ENCODE measurements at places on chromosomes 7 and 10.

DNA sequence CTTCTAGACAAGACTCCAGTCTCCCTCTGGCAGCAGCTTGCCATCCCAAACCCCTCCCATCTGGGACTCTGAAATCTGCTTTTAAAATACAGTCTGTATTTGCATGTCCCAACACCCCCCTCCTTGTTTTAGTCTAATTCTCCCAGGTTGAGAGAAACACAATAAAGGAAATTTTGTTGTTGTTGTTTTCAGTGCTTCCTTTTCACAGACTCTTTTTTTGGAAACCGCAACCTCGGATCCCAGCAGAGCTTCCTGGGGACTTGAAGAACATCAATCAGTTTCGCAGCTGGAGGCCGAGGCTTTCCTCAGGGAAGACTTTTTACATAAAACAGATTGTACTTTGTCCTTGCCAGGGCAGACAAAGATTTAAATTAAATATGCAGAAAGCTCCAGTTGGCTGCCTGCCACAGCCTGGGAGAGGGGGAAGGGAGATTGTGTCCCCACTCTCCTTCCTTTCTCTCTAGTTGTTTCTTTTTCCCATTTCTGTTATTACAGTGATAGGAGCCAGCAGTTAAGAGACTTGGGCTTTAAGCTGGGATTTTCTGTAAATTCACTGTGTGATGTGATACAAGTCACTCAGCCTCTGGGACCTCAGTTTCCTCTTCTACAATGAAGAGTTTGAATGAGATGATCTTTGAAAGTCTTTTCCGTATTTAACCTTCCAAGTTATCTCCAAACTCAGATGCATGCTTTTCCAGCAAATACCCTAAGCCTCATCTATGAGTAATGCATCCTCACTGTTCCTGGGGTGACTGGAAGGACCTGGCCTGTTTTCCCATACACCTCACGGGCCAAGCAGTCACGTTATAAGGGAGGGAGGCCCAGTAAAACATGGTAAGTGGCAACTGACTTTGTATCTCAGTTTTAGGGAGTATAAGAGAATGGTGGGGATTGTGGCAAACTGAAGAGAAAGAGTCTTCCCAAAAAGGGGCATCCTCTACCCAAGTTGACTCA lies 192.3 kb downstream of the REEP3 start:
- no peak for DNase-seq

- no peak for DNase-seq
These were observed 24.4 kb downstream of the TACC2 start for GRCh38 chr10:122013311-122013780.

GRCh38 chr7:146661435-146661834 lies 544.8 kb downstream of the CNTNAP2 start:
- no peak for DNase-seq

GRCh38 chr10:84605802-84606201 lies 277.4 kb downstream of the CCSER2 start:
- no peak for DNase-seq

DNA sequence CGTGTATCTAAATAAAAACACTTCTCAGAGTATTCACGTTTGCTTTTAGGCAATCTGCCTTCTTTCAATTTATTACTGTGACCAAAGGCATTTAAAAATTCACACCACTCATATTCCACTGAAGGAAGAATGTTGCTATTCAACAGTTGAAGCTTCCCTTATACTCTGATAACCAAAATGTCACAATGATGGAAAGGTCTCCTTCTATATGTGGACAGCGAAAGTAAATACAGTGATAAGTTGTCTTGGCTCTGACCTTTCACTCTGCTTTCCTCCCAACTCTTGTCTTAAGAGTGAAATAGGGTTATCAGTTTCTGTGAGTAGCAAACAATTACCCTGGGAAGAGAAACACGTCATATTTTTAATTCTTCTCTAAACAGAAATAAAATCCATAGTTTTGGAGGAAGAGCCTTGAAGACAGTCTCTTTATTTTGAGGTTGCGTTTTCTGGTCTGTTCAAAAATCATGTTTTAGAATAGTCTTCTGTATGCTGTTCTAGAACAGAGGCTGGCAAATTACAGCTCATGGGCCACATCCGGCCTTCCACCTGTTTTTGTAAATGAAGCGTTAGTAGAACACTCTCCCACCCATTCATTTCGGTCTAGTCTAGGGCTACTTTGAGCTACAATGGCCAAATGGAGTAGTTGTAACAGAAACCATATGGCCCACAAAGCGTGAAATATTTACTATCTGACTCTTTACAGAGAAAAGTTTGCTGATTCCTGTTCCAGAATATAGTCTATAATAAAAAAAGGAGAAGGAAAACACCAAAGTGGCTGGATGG lies 41.3 kb downstream of the ETV1 start:
- no peak for DNase-seq

- DNase-seq = no peak
These were observed 991 bp upstream of the FAM204A start for GRCh38 chr10:118343115-118343514.

DNA sequence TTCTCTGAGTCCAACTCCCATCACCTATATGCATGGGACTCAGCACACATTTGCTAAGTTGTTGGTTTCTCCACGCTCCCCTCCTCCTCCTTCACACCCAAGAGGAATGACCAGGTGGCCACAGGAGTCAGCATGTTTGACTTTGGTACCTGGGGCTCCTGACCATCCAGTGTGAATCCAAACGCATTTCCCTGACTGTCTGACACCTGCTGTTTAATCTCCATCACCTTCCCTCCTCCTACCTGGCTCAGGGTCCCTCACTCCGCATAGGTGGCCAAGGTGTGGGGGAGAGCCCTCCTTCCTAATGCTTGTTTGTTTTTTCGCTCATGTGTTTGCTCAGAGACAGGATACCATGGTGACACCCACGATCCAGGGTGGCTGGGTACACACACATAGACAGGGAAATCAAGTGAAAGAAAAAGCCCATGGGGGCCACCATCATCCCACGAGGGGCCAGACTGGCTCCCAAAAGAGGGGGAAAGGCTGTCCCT lies 194.9 kb downstream of the KCNMA1 start:
- DNase-seq = no peak

- DNase-seq = no peak
These were observed 26.9 kb downstream of the SLC25A28 start for GRCh38 chr10:99593312-99593711.

GRCh38 chr10:50361946-50362345 lies 110.6 kb upstream of the ASAH2 start:
- no peak for DNase-seq

DNA sequence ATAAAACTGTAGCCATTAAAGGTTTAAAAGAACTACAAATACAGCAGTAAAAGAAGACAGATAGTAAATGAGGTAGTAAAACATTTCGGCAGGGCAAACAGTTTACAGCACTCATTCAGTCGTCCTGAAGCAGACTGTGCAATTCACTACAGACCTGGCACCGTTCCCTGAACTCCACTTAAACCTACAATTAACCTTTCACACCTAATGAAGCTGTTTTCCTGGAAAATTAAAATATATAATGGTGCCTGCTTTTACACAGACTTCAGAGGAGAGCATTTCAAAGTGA lies 335.3 kb downstream of the GFRA1 start:
- no peak for DNase-seq

DNA sequence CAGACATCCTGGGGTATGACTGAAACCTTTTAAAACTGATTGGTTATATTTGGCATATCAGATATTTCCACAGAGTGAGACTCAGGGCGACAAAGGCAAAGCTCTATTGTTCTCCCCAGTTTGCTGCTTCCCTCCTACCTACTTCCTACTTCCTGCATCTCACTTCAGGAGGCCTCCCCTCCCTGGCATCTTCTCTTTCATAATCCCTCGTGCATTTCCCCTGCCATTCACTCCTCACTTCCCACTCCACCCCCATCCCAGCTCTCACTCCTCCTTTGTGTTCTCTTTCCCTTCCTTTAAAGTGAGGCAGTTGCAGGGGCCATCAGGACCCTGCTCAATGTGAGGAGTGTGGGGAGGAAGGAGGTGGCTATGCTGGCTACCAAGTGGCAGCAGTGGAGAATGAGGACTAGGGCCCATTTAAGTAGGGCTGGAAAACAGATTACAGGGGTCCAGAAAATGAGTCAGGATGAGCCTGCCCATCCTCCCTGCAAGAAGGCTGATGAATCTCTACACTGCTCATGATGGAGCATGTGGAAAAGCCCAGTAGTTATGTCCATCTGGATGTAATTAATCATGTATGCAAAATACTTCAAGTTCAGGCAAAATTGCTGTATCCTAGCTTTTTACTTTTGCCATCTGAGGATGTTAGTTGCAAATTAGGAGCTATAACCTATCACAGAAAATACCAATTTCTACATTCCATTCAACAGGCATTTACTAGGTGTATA lies 311.8 kb upstream of the IMMP2L start:
- no peak for DNase-seq

DNA sequence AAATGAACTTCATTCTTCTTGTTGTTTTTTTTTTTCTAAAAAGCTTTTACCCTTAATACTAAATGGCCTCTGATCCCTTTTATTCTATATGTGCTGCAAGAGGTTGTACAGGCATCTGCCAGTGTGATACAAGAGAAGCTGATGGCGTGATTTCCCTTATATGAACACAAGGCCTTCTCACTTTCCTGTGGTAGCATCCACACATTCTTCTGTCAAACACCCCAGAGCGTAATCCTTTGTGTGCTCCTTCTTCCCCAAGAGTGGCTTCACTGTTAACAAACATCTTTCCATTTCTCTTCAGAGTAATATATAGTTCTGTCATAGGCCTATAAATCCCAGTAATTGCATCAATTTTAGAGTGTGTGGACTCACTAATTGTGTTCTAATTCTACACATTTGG lies 86.3 kb upstream of the CAPZA2 start:
- DNase-seq = no peak

- DNase-seq = no peak
These were observed 16.4 kb downstream of the OGDHL start for GRCh38 chr10:49745756-49746155.

DNA sequence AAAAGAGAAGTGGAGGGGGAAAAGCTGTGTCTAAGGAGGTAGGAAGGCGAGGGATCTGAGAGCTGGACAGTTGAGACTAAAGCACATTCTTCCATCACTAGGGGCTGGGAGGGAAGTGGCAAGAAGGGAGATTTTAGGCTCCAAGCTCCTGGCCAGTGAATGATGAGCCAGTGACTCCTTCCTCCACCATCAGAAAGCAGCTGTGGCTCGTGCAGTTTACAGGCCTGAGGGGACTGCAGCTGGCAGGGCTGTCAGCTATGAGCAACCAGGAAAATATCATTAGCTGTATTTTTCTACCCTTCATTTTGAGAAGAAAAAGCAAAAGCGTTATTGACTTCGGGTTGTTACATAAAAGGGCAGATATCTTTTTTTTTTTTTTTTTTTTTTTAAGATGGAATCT lies 60.7 kb downstream of the GPAM start:
- DNase-seq = no peak

DNA sequence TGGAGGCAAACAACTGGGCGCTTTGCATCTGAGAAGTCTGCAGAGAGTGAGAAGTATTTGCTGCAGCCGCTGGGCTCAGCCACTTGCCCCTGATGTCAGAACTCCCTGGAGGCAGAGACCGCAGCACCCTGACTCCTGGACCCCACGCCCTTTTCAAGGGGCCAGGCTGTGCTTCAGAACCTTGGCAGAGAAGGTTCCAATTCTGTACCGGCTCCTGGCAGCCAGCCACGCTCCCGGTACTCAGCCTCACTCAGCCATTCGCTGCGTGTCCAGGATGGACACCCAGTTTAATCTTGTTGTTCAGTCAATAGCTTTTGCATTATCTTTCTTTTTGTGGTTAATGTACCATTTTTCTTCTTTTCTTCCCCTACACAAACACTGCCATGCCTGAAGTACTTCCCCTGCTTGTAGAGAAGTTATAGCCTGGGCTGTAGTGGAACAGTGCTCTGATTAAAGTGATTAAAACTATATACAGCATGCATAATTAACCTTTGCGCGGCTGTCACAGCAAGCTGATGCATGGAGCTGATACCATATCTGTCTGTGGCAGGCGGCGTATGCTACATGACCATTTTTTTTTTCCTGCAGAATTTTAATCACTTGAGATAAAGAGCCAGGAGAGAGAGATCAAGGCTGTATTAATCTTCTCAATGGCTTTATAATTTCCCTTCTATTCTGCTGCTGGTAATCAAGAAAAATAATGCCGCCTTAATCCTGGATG lies 578.5 kb downstream of the SDK1 start:
- no peak for DNase-seq

DNA sequence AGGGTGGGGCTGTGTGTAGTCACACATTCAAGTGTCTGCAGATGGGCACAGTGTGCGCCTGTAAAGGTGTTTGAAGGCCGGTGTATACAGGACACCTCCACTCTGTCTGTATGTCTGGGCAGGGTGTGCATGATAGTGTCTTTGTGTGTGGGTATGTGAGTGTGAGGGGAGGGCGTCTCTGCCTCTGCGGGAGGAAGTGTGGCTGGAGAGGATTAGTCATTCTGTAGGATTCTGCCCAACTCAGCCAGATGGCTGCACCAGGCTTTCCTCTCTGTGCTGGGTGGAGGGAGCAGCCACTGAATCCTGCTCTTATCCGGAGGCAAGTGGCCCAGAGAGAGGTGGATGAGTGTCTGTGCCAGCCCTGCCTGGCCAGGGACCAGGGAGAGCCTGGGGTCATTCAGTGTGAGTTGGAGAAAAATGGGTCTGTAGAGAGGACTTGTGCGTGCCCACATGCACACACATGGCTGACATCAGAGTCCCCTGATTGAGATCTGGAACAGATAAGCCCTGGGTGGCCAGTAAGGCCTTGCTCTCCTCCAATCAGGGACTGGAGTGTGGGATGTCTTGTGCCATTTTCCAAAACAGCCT lies 1.7 kb downstream of the SFXN3 start:
- no peak for DNase-seq

DNA sequence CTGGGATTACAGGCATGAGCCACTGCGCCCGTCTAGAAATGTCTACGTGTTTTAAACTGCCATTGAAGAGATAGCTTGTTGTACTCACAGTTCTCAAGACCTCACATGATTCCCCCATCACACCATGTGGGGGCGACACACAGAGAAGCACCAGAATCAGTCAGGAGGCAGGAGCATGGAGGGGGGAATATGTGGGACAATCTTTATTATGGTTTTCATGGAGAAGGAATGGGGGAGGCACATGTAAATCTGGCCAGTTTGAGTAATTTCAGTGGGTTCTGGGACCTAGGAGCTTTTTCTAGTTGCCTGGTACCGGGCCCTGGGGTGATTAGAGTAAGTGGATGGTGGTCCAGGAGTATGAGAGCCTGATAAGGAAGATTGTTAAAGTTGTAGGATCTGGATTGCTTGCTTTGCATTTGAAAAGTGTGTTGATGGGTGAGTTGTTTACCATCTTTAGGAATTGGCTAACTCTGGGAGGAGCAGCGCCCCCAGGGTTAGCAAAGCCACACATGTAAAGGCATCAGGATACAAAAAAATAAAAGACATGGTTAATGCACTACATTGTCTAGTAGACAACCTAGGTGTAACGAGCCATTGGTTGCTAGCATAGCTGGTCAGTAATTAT lies 85.4 kb upstream of the SLC13A1 start:
- no peak for DNase-seq

- no peak for DNase-seq
These were observed 475.5 kb downstream of the RPS24 start for GRCh38 chr10:78508955-78509748.

DNA sequence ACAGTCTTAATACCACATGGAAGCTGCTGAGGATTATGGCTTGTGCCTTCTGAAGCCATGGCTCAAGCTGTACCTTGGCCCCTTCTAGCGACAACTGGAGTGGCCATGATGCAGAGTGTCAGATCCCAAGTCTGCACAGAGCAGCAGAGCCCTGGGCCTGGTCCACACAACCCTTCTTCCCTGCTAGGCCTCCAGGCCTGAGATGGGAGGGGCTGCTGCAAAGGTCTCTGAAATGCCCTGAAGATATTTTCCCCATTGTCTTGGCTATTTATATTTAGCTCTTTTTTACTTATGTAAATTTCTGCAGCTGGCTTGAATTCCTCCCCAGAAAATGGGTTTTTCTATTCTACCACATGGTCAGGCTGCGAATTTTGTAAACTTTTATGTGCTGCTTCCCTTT lies 804.6 kb upstream of the ZWINT start:
- no peak for DNase-seq
